ENCODE measurements at places on chromosomes 7 and 10.
A peak's percentile ranks its signal among the peaks of the same experiment; 100 is the strongest.

DNA sequence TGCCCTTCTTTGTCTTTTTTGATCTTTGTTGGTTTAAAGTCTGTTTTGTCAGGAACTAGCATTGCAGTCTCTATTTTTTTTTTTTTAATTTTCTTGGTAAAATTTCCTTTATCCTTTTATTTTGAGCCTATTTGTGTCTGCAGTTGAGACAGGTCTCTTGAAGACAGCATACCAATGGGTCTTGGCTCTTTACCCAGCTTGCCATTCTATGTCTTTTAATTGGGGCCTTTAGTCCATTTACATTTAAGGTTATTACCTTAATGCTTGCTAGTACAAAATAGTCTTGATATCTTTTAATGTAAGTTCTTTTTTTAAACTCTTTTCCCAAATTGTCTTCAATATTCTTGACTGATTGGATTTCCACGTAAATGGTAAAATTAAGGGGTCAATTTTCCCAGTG is 398.3 kb upstream of the CHRM2 start:
- no peak for DNase-seq

DNA sequence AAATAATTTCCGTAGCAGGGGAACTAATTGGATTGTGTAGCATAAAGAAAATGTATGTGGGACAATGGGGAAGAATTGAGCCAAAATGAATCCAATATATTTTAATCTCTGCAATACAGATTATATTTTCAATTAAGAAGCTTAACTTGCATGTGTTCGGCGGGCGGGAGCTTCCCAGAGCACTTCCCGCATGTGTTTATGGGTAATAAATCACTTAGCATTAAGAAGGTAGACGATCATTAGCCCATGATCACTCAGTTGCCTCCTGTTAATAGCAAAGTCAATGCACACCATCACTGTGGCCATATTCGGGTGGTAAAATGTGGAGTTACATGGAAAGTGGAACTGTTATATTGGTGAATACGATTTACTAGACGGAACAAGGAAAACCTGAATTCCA is 122.9 kb upstream of the INSYN2A start:
- DNase-seq = no peak

GRCh38 chr7:8436965-8437364 is 3.6 kb downstream of the NXPH1 start:
- no peak for DNase-seq

DNA sequence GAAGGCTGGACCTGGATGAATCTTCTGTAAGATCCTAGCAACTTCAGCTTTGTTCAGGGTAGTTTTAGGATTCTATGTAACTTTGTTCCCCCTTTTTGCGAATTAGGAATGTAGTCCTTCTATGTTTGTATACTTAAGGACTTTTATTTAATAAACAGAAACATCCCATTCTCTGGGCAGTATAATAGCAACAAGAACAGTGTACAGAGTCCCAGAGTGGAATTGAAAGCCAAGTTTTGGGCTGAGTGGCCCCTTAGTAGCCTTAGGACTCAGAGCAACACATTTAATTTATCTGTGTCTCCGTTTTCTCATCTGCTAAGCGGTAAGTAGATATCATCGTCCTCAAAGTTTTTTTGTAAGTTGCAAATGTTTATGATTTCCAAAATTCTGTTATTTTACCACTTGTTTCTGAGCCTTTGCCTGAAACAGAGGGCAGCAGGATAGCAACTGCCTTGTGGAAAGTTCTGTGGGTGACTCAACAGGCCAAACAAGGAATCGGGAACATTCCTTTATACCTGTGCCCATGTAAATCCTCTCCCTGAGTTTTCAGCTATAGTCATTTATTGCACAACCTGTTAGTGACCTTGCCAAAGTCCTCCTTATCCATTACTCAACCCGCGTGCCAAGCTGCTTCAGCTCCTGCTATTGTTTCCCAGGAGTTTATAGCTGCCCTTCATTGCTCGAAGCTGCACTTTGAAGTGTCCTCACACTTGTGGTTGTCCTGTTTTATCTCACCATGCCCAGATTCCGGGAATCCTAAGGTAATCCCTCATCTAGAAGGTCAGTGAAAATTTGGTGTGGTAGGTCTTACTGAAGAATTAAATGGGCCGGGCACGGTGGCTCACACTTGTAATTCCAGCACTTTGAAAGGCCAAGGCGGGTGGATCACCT is 199.1 kb upstream of the AHR start:
- no peak for DNase-seq

DNA sequence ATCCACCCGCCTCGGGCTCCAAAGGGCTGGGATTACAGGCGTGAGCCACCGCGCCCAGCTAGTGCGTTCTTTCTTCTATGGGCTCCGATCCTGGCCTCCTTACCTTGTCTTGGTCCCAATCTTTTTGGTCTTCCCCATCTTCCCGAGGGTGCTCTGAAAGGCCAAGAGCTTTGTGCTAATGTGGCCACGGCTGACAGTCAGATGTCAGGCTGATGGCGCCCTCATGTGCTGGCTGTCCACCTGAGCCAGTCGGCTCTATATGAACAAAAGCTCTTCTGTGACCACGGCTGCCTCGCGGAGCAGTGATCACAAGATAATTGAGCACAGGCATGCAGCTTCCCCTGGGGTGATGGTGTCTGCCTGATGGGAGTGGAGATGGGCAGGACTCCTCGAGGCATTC is 11.0 kb upstream of the AHCYL2 start:
- DNase-seq = no peak

DNA sequence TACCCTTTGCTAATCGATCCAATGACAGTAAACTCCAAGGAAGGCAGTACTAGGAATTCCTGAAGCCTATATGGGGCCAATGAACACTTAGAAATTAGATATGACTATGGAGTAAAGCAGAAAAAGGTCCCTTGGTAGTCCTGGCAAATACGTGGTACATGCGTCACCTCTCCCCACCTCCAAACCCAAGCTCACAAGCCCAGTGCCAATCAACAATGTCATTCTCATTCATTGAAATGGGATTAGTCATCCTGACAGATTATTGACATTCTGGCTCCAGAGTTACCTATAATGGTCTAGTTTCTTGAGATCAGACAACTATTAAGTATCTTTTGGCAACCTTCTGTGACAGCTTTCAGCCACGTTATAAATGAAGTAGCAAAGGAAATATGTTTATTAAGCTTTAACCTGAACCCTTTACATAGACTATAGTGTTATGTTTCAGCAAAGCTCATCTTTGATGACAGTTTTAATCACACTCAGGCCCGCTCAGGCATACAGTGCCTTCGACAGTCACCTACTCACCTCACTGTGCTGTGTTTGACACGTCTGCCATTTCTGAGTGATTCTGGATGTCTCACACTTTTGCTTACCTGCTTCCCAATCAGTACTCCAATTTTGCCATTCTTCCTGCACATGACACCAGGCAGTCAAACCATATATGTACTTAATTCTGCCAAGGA is 69.6 kb upstream of the ADO start:
- no peak for DNase-seq

DNA sequence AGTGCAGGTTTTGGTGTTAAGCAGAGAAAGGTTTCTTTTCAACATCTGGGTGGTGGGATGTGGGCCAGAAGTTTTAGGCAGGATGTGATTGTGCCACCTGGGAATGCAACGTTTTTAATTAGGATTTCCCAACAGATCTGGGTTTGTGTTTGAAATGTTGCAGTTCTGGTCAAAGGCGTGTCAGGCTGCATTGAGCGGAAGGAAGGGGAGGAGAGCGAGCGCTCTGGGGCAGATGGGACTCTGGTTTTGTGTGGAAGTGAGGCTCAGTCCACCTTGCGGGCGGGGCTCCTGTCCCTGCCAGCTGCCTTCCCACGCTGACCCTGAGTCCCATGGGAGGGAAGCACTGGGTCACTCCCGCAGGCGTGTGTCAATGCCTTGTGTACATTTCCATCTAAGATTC is 767.7 kb downstream of the KCNMA1 start:
- no peak for DNase-seq

GRCh38 chr7:46525876-46526275 is 604.8 kb upstream of the IGFBP3 start:
- DNase-seq = no peak

DNA sequence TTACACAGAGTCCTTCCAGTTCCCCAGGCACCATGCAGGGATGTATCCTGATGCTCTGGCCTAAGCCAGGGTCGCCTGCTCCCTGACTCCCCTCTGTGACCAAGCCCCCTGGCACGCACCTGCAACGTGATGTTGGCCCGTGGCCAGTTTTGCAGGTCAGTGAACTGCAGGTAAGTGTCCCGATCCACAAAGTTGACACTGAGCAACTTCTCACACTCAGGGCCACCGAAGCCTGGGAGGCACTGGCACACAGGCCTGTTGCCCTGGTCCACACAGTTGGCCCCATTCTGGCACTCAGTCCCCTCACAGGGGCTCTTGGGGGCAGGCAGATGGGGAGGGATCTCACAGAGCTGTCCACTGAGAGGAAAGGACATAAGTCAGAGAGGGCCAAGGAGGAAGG is 174.3 kb downstream of the LCOR start:
- no peak for DNase-seq

- no peak for DNase-seq
These were observed 130.3 kb downstream of the BICC1 start for GRCh38 chr10:58642916-58643428.

DNA sequence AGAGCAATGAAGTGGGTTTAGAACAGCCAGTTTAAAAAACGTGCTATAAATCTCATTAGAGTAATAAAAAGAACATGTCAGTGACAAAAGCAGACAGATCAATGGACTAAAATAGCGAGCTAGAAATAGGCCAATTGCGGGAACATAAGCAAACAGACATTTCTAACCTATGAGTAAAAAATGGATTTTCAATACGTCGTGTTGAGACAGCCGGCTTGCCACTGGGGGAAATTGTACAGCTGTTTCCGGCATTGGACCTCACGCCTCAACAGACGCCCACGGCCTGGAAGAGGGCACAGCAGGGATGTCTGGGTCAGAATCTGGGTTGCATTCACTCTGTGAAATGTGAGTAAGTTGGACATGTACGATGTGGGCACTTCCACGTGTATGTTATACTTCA is 92.9 kb downstream of the SVOPL start:
- no peak for DNase-seq

- no peak for DNase-seq
These were observed 183.5 kb downstream of the MAD1L1 start for GRCh38 chr7:2049111-2049781.

DNA sequence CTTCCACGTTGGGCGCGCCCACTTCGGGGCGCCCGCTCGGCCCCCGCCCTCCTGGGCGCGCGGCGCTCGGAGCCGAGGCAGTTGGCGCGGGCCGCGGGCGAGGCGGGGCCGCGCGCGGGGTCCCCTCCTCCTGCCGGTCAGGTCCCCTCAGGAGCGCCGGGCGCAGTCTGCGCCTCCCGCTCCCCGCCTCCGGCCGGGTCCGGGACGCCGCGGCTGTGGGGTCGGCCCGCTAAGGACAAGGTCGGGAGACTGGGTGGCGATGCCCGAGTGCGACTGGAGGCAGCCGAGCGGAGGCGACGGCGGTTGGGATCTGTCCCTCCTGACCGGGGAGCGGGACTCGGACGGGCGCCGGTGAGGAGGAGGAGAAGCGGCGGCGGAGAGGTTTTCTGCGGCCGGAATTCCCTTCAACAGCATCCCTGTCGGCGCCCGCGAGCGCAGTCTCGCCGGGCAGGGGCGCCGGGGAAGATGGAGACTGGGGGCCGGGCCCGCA is at the start of gene ATRNL1:
Gene ATRNL1 (plus strand): TSS at position 80 of the 490 bp plus-strand sequence. CDS start 386 bp downstream, at position 466.
- DNase-seq = peak; percentile 27

DNA sequence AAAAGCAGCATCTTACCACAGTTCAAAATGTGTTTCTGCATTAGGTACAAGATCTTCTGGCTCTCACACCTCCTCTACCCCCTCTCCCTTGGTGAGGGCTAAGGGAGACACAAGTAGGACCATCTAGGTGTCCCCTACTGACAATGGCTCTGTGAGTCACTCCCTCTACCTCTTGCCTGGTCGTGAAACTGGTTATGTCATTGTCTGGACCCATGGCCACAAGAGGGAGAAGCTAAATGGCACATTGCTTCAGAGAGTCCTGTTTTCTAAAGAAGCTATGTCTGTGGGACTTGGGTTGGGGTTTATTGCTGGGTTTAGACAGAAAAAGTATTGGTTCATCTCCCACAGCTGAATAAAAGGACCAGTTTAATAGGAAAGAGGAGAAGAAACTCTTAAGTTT is 4.0 kb upstream of the PLXNA4 start:
- DNase-seq = no peak

DNA sequence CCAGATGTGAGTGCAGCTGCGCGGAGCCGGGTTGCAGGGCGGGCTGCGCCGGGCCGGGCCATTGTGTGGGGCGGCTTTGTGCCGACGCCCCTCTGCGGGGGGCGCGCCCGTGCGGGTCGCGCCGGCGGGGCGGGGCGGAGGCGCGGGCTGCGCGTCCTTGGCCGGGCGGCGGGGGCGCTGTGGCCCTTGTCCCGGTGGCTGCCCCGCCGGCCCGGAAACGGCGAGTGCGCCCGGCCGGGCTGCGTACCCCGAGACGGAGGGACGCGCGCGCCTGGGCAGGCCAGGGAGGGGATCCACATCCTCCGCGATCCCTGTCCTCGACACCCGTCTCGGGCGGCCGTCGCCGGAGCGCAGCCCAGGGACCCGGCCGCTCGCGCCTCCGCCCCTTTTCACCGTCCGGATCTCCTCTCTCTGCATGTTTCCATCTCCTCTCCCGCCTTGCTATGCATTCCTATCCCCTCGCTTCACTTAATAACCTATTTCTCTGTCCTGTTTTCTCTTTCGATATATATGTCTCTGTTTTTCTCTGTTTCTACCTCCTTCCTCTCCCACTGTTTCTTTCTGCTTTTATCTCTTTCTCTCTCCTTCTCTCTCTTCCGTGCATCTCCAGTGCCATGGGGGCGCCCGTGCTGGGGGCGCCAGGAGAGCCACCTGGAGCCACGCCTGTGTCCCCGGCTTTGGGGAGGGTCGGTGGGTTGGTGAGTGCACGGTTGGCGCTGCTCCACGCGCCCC is 765 bp downstream of the PFKFB3 start:
- DNase-seq = no peak

- no peak for DNase-seq
These were observed 7.8 kb downstream of the ICA1 start for GRCh38 chr7:8254215-8254614.

- DNase-seq = no peak
These were observed 9.9 kb upstream of the CXCL12 start for GRCh38 chr10:44394696-44395381.

DNA sequence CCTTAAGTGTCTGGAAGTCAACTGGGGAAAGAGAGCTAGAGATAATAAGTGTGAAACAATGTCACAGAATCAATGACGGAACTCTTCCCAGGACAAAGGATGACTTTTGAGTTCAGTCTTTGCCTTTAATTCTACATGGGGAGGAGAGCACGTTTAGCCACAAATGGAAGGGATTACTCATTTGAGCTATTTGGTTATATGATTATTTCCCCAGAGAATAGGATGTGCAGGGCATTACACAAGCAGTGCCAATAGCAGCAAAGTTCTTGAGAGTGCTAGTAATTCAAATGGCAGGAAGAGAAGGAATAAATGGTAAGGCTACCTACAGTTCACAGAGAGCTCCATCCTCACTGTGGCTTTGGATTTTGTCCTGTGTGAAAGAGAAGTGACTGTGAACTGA is 6.0 kb downstream of the EGFR start:
- no peak for DNase-seq

- no peak for DNase-seq
These were observed 27.7 kb upstream of the PRKCQ start for GRCh38 chr10:6607778-6608177.

DNA sequence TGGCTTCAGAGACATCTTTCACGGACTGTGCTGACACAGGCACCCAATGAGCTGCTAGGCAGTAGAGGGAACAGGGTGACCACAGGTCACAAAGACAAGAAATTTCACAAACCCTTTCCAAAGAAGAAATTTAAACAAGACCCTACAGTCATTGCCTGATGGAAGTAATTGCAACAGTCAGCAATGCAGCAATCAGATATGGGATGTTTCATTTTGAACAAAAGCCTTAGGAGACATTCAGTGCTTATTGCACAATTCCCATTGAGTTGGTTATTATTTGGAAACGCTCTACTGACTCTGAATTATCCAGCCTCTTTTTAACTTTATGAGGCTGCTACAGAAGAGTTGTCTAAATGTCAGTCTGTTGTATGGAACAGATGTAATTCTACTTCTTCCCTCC is 85.5 kb downstream of the ETV1 start:
- no peak for DNase-seq
